ENCODE measurements at places on chromosomes 3 and 15. TPM values are rescaled to one million over a fixed set of nuclear protein-coding genes. Genes with fewer than 3 reads are reported as not detected.

GRCh38 chr3:133535971-133536881 is 37.3 kb upstream of the CDV3 start:
- no peak for DNase-seq

DNA sequence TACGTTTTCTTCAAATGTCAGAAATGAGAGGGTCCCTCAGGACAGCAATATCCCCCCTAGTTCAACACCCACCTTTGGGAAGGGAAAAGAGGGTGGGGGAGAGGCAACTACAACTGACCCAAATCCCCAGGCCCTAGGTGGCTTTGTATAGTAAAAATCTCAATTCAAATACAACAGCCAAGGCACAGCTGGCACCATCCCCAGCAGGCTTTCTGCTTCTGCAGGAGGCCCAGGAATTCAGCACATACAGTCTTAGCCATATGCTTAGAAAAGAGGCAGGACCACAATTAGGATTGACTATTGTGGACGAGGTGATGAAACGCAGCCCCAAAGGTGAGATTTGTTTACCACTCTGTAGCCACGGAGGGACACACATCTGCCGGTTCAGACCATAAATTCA is 15.8 kb downstream of the NR2E3 start:
- no peak for DNase-seq

DNA sequence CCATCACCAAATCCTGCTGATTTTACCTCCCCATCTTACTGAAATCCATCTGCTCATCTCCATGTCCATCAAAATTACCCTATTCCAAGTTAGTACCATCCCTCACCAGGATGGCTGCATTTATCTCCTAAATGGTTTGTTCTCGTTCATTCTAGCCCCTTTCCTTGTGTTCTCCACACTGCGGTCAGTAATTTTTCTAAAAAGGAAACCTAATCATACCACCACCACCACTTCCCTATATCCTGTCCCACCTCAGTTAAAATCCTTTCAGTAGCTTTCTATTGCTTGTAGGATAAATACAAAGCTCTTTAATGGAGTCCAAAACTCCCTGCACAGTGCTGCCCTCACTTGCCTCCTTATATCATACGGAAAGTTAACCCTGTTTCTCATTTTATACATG is 51.1 kb downstream of the UACA start:
- no peak for DNase-seq

GRCh38 chr15:39154776-39155175 is 426.1 kb upstream of the THBS1 start:
- DNase-seq = no peak

DNA sequence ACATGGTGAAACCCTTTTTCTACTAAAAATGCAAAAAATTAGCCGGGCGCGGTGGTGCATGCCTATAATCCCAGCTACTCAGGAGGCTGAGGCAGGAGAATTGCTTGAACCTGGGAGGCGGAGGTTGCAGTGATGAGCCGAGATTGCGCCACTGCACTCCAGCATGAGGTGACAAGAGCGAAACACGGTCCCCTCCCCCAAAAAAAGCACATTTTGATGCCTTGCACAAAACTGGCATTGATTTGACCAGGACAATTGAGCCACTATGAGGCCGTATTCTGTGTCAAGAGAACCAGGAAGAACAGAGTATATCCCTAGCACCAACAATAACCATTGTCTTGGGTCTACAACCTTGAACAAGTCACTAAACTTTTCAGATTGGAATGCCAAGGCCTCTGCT is 50.6 kb downstream of the SH3BP5 start:
- no peak for DNase-seq

DNA sequence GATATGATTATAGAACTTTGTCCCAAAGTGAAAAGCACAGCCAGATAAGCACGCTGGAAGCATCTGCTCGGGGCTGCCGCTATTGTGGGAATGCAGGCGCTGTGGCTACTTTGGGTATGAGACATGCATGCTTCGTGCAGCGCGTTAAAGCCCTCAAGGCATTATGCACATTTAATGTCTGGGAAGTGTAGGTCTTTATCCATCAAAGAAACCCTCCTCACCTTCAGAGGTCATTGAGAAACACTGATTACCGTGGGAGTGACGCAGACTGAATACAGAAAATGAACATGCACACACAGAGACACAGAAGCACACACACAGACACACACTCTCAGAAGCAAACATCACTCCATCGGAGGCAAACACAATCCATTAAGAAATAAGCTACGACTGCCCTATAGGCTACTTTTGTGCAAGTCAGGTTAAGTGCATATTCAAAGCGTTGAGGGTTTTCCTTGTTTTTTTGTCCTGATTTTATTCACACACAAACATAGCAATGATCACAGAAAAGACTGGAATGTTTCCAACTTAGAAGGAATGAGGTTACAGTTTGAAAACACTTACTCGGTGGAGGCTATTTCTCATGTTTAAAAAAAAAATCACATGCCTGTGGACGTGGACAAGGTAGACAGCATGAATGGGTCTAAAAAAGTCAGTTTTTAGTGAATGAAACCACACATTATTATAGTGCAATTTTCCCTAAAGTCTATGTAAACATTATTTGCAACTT is 68.5 kb downstream of the PLCH1 start:
- peak; percentile 55 for DNase-seq

DNA sequence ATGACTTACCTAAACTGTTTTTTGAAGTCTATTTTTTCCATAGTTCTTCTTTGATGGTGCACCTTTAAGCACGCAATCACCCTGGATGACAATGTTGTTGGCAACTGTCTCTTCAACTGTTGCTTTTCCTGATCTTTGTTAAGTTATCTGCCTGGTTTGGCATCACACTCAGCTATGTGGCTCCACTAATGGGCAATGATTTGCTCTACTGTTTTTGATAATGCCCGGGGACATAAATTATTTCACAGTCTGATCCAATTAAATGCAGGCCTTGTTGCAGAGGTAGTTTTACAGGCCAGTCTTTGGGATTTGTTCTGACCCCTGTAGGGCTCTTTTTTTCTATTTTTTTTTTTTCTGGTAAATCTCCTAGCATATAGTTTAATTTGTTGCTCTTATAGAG is 436.3 kb downstream of the ZNF385D start:
- DNase-seq = no peak

DNA sequence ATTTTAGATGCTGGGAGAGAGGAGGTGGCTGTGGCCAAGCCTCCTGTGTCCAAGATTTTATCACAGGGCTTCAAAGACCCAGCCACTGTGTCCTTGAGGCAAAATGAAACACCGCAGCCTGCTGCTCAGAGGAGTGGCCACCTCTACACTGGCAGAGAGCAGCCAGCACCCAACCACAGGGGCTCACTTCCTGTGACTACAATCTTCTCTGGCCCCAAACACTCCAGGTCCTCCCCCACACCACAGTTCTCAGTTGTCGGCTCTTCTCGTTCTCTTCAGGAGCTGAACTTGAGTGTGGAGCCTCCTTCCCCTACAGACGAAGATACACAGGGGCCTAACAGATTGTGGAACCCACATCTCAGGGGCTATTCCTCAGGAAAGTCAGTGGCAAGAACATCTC is 45.6 kb downstream of the CDAN1 start:
- DNase-seq = no peak

DNA sequence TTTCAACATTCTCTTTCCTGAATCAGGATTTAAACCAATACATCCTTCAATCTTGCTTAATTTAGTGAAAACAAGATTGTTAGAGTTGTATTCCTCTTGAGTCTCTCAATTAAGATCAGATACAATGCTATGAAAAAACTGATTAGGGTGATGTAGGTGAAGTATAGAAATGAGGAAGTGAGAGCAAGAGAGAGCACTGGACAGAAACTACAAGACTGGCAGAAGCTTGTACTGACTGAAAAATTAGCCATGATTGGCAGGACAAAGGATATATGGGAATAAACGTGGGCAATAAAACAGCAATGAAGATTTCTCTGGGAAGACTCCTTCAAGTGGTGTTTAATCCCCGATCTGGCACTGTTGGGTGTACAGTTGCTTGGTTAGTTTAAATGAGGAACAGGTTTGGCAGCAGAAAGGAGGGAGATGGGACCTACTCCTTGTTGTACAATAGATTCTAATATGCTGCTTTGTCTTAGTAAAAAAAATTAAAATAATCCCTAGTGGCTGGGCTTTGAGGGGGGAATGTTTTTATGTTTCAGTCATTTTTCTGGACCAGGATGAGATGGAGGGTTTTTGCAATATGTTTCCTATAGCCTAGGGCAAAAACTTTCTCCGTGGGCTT is 252.7 kb downstream of the SLC9A9 start:
- no peak for DNase-seq

- peak; percentile 44 for DNase-seq
Measured at GRCh38 chr3:49500732-49501609, 30.9 kb downstream of the DAG1 start.

- DNase-seq = no peak
Measured at GRCh38 chr15:72790302-72790910, 6.8 kb upstream of the ADPGK start.

The TMOD2 gene
- total RNA-seq = 9.2 TPM

The CIB2 gene
- 16.4 TPM for total RNA-seq

The ACP3 gene
- 1.1 TPM for total RNA-seq

The PLS1 gene
- total RNA-seq = 1.8 TPM

The MOBP gene
- not detected for total RNA-seq

The FBXO22 gene
- total RNA-seq = 23.3 TPM

Data from left ventricle myocardium superior (tissue), 1 donor.